ENCODE measurements at places on chromosomes 3 and 15. TPM values are rescaled to one million over a fixed set of nuclear protein-coding genes. Genes with fewer than 3 reads are reported as not detected.

DNA sequence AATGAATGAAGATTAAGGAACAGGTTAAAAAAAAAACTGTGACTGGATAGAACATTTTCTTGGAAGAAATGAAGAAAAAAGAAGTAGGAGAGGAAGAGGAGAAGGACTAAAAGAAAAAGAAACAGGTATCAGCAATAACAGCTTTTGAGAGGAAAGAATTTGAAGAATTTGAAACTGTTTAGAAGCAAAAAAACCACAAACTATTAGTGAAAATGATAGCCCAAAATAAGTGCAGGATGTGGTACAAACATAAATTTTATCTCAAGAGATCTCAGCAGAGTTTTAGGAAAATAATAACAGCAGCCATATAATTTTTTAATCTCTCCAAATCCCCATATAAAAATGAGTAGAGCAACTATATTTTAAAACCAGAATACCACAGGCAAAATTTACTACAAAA is 8.8 kb upstream of the A4GNT start:
- H3K4me3 ChIP-seq, result no peak overlapping the region
- DNase-seq, result no peak
- H3K4me1 ChIP-seq, result no peaks in the 10 kb centered on the region
- no peaks in the 10 kb centered on the region for H3K27me3 ChIP-seq
- H3K27ac ChIP-seq, result no peak overlapping the region

DNA sequence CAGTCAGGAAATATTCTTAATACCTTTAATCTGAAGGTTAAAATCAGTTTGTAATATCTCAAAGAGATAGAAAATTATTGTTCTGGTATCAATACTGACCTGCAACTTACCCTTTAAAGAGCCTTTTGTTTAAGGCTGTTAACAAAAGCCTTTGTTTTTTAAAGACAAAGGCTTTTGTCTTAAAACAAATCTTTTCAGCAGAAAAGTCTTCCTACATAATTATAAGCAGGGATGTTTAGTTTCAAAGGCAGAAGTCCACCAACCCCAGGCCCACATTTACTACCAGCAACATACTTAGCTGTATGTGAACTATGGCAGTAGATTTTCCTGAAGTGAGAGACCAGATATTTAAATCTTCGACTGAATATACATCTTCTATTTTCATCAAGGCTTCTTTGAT is 36.2 kb downstream of the SLC30A4 start:
- H3K27ac ChIP-seq, result no peak overlapping the region
- no peak overlapping the region for H3K4me3 ChIP-seq
- no peaks in the 10 kb centered on the region for H3K27me3 ChIP-seq
- H3K4me1 ChIP-seq, result no peaks in the 10 kb centered on the region
- peaks cover 4% of the 10 kb centered on the region for H3K36me3 ChIP-seq

- DNase-seq, result no peak
- H3K4me1 ChIP-seq, result no peaks in the 10 kb centered on the region
- no peaks in the 10 kb centered on the region for H3K27me3 ChIP-seq
- no peak overlapping the region for H3K27ac ChIP-seq
Observed at GRCh38 chr3:148598619-148599018, 99.1 kb upstream of the AGTR1 start.

ARGFX gene
- total RNA-seq, result not detected

- H3K27ac ChIP-seq, result no peak overlapping the region
- H3K27me3 ChIP-seq, result no peaks in the 10 kb centered on the region
- H3K4me1 ChIP-seq, result no peaks in the 10 kb centered on the region
- no peaks in the 10 kb centered on the region for H3K36me3 ChIP-seq
- no peak overlapping the region for H3K4me3 ChIP-seq
Observed at GRCh38 chr3:126432361-126433104, 37.8 kb downstream of the CFAP100 start.

- no peaks in the 10 kb centered on the region for H3K36me3 ChIP-seq
- no peaks in the 10 kb centered on the region for H3K27me3 ChIP-seq
Observed at GRCh38 chr3:104101736-104102135, 1265.0 kb upstream of the ALCAM start.

DNA sequence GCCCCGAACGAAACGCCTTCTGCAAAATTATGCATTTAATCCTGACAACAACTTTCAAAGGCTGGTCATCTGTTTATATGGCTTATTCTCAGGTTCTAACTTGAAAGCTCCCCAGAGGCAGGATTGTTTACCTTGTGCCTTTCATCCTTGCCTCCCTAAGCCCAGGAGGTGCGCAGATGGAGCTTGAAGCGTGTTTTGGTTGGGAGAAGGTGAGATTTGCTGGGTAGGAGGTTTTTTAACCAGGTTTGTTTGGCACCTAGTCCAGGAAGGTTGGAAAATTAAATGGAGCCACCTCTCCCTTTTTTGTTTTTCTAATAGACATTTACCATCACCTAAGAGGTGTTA is 675 bp downstream of the TSEN2 start:
- peak overlapping the region; percentile 84 for H3K4me3 ChIP-seq
- no peaks in the 10 kb centered on the region for H3K27me3 ChIP-seq
- H3K4me1 ChIP-seq, result peaks cover 16% of the 10 kb centered on the region
- H3K36me3 ChIP-seq, result no peaks in the 10 kb centered on the region
- no peak for DNase-seq
- no peak overlapping the region for H3K27ac ChIP-seq

- no peaks in the 10 kb centered on the region for H3K27me3 ChIP-seq
- no peaks in the 10 kb centered on the region for H3K36me3 ChIP-seq
- DNase-seq, result no peak
- H3K27ac ChIP-seq, result no peak overlapping the region
- no peak overlapping the region for H3K4me3 ChIP-seq
Observed at GRCh38 chr15:99399618-99400017, 148.3 kb downstream of the LRRC28 start.

FGD5 gene
- total RNA-seq, result 2.6 TPM

GRCh38 chr3:161314836-161315395 is 56.4 kb downstream of the SPTSSB start:
- no peaks in the 10 kb centered on the region for H3K27me3 ChIP-seq
- DNase-seq, result peak; percentile 20
- H3K4me1 ChIP-seq, result no peaks in the 10 kb centered on the region
- no peak overlapping the region for H3K4me3 ChIP-seq

ADGRG7 gene
- not detected for total RNA-seq

- no peak overlapping the region for H3K27ac ChIP-seq
- no peaks in the 10 kb centered on the region for H3K36me3 ChIP-seq
- peak; percentile 25 for DNase-seq
- no peak overlapping the region for H3K4me3 ChIP-seq
Observed at GRCh38 chr3:150000641-150001040, 29.9 kb upstream of the PFN2 start.

DNA sequence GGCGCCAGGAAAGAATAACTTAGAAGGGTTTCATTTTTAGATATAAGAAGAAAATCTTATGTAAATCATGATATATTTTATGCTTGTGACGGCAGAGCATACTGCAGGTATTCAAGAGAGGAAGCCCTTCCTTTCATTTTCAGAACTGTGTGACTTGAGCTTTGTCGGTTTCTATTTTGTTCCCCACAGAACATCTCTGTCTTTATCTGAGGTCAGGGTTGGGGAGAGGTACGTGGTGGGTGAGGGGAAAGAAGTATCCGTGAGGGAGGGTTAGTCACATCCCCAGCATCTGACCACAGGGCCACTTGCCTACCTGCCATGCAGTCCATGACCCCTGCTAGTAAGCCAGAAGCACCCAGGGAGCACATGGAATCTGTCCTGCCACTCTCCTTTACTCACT is 126.5 kb downstream of the DGKG start:
- H3K4me1 ChIP-seq, result no peaks in the 10 kb centered on the region
- H3K36me3 ChIP-seq, result no peaks in the 10 kb centered on the region
- DNase-seq, result no peak
- H3K27me3 ChIP-seq, result peaks cover 7% of the 10 kb centered on the region

DNA sequence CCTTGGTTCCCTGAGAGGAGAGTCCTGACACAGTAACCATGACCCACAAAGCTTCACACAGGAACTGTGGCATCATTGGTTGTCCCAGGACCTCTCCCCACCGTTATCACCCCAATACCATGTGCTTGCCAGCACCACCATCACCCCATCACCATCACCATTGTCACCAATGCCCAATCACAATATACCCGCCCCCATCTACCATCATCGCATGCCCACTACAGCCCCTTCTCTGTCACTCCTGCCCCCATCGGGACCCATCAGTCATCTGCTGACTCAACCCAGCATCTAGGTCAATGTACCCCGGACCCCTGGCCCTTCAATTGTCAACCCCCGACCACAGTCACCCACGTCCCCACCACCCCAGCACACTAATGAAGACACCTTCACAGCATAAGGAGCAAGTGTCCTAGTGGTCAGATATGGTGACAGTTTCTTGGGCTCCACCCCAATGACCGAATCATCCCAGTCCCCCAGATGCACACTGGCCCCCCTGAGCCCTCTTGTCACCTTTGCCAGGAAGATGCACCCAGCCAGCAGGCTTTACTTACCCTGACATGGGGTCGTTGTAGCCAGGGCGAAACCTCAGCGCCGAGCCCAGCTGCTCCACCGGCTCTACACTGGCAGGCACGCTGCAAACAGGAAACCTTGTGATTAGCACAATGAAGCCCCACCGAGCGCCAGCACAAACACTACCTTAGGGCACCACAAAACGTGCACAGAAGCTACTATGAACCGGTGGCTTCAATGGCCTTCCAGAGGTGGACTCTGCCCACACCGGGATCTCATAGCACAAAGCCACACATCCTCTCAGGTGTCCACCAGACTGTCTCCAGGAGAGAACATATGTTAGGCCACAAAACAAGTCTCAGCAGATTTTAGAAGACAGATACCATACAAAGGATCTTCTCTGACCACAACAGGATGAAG is 25.1 kb downstream of the SHISA5 start:
- H3K27ac ChIP-seq, result no peak overlapping the region
- DNase-seq, result no peak
- H3K27me3 ChIP-seq, result no peaks in the 10 kb centered on the region
- H3K4me1 ChIP-seq, result no peaks in the 10 kb centered on the region
- no peak overlapping the region for H3K4me3 ChIP-seq

DNA sequence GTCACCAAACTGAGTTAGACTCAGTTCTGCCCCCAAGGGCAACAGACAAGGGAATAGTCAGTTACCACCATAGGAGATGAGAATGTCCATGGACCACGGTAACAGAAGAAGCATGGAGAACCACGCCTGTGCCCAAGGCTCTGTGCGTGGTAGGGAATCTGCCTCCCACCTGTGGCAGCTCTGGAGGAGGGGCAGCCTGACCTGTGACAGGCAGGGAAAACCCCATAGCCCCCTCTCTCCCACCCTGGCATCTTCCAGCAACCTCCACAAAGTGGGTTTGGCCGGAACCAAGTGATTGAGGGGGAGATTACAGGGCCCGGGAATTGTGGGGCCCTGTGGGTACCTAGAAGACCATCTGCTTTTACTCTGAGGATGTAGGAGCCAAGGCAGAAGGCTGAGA is 14.3 kb upstream of the LTF start:
- no peak for DNase-seq
- peaks cover 7% of the 10 kb centered on the region for H3K4me1 ChIP-seq
- no peak overlapping the region for H3K4me3 ChIP-seq
- no peak overlapping the region for H3K27ac ChIP-seq

DNA sequence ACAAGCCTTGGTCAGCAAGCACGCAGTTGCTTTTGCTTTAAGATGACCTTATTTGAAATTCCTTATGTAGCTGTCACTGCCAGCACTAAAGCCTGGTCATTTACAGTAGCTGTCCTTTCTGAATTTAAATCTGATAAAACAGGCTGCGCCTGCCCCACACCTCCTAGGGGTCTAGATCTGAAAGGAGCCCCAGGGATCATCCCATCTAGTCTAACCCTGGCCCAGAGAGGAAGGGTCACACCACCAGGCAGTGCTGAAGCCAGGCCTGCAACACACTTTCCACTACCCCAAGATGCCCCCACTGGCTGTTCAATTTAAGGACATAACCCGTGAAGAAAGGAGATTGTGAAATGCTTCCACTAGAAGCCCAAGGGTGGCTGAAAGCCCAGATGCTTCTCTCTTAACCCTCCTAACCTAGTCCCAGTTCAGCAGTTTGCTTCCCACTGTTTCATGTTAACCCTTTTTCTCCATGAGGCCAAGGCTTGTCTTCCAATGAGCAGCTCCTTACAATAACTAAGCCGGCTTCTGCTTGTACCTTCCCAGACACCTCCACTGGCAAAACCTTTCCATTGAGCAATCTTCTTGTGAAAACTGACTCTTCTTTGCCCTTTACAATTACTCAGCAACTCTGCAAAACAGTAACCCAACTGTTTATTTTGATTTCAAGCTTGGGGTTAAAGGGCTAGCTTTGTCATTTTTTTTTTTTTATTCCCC is 198.9 kb upstream of the LPP start:
- H3K4me3 ChIP-seq, result no peak overlapping the region
- no peaks in the 10 kb centered on the region for H3K27me3 ChIP-seq
- peak overlapping the region; percentile 74 for H3K27ac ChIP-seq

COPG1 gene
- total RNA-seq, result 275 TPM

SIDT1 gene
- not detected for total RNA-seq

DNA sequence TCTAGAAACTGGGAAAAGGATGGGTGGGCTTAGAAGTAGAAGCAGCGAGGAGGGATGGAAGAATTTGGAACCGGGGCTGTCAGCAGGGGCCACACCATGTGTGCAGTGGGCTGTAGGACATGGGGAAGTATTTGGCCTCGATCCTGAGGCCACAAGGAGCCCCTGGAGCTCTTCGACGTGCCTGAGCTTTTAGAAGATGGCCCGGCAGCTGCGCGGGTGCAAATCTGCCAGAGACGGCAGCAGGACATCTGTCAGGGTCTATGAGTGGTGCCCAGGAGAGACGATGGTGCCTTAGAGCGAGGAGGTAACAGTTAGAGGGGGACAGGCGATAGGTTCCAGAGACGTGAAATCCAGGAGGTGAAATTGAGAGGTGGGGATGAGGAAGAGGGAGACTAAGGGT is 321.1 kb downstream of the UACA start:
- H3K36me3 ChIP-seq, result no peaks in the 10 kb centered on the region
- H3K27ac ChIP-seq, result no peak overlapping the region
- H3K27me3 ChIP-seq, result peaks cover 72% of the 10 kb centered on the region
- no peak overlapping the region for H3K4me3 ChIP-seq

DNA sequence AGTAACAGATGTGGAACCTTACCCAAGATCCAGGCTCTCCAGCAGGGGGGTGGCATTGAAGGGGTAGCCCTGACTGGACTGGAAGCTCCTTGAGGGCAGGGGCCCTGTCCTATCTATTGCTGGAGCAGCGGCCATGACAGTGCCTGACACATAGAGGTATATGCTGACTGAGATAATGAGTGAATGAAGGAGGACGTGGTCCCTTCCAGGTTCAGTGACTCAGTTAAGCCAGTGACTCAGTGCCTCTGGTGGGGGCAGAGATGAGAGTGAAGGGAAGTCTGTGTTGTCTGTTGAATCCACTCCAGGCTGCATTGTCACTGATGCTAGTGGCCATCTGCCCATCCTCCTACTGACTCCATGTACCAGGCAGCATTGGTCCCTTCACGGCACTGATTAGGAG is 13.0 kb upstream of the CTXND1 start:
- no peaks in the 10 kb centered on the region for H3K27me3 ChIP-seq
- H3K4me3 ChIP-seq, result no peak overlapping the region
- H3K36me3 ChIP-seq, result no peaks in the 10 kb centered on the region
- H3K27ac ChIP-seq, result no peak overlapping the region
- no peak for DNase-seq
